ENCODE measurements at places on chromosomes 6 and 20.
A peak's percentile ranks its signal among the peaks of the same experiment; 100 is the strongest.

DNA sequence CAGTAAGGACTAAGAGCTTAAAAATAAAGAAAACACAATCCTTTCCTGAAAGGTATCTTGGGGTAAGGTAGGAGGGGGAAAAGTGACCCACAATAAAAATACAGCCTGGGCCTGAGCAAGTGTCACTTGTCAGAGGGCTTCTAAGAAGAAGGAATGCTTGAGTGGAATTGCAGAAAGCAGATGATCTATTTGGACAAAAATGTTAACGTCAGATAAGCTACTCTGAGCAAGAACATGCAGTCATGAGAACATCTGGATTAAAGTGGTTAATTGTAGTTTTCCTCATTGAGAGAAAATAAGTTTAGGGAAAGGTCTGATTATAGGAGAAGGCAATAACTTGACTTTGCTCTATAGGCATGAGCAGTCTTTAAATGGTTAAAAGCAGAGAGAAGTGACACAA lies 581.9 kb downstream of the HTR1B start:
- DNase-seq = no peak

DNA sequence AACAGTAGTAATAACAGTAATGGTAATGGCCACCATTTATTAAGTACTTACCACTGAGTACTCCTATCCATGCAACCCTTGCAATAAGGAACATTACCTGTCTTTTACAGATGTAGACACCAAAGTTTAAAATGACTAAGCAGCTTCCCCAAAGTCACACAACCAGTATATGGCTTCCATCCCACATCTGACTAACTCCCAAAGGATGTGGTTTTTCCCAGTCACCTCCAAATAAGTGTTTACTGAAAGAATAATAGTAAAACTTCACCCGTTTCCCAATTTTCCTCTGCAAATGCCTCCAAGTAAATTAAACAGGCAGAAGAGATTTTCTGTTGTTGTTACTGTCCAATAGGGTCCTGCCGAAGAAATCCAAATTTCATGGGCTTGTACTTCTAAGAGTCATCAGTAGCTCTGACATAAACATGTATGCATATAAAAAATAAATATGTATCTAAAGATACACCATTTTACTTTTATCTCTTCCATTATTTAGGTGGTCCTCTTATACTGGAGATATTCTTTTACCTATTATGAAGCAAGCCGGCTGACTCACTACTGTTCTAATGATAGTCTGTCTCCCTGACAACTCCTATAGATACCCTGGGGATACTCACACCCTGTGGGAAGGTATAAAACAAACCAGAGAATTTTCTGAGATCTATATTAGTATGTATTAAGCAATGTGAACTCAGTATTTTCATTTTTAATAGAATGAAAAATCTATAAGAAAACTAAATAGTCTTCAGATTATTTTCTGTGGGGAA lies 77.9 kb upstream of the ID4 start:
- no peak for DNase-seq

DNA sequence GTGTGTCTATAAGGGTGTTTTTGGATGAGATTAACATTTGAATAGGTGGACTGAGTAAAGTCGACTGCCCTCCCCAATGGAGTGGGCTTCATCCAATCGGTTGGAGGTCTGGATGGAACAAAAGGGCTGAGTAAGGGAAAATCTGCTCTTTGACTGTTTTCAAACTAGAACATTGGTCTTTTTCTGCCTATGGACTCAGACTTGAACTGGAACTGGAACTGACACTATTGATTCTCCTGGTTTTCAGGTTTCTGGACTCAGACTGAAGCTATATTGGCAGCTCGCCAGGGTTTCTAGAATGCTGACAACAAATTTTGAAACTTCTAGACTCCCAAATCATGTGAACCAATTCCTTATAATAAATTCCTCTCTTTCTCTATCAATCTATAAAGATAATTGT lies 498.9 kb upstream of the EPHA7 start:
- no peak for DNase-seq

DNA sequence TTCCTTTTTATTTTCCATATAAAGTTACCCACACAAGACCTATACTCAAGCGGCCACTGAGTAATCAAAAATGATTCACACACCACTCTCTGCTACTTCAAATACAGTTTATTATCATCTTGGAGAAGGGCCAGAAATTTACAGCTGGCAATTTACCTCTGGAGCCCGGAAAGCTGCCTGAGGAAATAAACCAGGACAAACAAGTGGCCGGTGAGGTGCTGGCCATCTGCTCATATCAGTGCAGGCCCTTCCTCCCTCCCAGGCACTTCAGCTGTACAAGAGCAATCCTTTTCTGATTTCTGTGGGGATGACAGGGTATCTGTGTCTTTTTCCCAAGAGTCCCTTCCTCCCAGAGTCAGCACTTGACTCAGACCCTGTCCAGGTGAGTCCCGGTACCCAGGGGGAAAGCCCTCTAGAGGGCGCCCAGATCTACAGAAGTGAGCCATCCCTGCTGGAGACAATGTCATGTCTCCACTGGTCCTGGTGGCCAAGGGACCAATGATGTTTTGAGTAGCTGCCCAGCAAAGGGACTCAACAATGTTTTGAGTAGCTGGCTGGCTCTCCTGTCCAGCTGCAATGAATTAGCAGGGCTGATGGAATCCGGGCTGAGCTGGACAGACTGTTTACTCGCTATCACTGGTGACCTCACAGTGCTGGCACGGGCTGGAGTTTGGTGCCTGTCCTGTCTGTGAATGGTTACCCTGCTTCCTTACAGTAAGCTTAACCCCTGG lies 23.6 kb downstream of the LRP11 start:
- DNase-seq = peak; percentile 70

DNA sequence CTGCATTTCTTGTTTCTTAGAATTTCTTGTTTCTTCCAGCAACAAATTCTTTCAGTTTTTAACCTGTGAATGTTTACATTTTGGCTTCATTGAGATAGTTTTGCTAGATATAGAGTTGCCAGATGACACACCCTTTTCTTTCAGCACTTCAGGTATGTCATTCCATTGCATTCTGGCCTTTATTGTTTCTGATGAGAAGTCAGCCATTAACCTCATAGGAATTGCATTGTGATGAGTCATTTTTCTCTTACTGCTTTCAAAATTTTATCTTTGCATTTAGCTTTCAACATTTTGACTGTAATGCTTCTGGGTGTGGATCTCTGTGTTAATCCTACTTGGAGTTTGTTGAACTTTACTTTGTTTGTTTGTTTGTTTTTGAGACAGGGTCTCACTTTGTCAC lies 440.3 kb upstream of the HS3ST5 start:
- DNase-seq = no peak

GRCh38 chr6:4728436-4728769 lies 47.8 kb upstream of the CDYL start:
- DNase-seq = no peak

DNA sequence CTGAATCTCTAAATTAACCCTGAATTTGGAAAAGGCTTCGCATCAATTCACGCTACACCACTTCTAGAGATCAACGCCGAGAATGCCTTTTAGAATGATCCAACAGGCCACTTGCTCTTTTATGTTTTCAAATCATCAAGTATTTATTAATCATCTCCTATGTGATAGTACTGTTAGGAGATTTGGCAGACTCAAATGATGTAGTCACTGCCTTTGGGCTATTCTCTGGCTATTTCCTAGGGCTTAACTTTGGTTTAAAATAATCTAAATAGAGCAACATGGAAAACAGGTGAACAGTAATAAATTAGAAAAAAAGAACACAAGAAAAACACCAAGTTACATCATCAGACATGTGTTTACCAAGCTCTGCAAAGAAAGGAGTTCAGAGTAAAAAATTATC lies 140.3 kb downstream of the TENT5A start:
- no peak for DNase-seq

DNA sequence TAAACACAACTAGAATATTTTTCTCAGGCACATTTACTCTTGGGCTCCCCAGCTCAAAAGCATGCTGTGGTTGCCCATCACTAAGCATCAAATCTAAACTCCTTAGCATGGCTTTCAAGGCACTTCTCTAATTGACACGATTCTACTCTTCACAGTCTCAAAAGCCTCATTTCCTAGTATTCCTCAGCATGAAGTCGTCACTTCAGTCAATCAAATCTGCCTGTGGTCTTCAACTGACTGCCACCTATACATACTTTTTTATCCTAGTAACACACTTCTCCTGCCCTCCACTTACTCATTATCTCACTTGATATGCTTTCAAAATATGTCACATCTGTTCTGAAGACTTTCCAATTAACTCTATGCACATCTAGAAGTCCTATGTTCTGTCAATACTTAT lies 110.3 kb downstream of the TBC1D32 start:
- DNase-seq = no peak

GRCh38 chr6:127147534-127147933 lies 29.1 kb downstream of the RSPO3 start:
- DNase-seq = no peak

DNA sequence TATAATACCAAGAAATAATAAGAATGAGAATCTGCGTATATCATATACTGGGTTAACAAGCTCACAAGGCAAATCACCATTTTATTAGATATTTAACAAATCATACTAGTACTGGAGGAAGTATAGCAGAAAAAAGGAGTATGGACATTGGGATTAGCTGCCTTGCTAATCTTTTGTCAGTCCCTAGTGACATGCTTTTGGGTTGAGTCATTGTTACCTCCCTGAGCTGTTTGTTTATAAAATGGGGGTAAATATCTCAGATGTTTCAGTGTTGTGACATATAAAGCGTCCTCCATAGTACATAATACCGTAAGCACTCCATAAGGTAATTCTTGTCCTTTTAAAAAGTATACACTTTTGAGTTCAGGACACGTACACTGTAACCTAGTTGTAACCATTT lies 107.0 kb downstream of the ESR1 start:
- no peak for DNase-seq

- DNase-seq = peak; percentile 77
These were observed 16.5 kb downstream of the COL20A1 start for GRCh38 chr20:63309261-63310071.

GRCh38 chr20:4470375-4470774 lies 251.3 kb upstream of the PRND start:
- DNase-seq = peak; percentile 4

- DNase-seq = no peak
These were observed 101.8 kb upstream of the SGK1 start for GRCh38 chr6:134419716-134420115.

DNA sequence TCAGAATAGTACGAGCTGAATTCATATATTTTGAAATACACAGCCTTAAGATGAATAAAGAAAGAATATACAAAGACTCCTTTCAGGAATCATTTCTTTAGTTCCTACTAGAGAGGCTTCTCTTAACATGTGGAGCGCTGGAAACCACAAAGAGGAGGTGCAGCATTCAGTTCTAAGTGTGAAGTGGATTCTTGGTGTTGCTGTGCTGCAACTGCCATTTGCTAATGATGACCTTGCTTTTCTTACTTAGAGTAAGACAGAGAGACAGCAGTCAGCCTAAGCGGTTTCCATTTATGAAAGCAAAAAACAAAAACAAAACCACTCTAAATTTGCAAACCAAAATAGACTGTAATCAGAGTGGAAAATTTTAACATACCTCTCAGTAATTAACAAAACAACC lies 629.0 kb downstream of the EPHA7 start:
- no peak for DNase-seq

DNA sequence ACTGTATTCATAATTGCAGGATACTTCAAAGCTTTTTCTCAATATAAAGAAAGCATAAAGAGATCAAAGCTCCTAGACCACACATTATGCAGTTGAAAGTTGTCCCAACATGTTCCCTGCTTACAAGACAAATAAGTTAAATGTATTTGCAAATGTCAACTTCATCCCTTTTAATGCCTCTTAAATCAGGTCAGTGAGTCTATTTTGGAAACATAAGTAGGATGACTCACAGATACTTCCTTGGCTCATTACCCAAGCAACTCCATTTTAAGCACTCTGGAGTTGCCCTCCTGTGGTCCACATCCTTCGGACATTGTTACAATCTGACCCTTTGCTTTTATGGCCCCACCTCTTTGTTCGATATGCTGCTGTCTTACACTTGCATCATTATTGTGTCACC lies 162.0 kb downstream of the FAXC start:
- DNase-seq = peak; percentile 21

DNA sequence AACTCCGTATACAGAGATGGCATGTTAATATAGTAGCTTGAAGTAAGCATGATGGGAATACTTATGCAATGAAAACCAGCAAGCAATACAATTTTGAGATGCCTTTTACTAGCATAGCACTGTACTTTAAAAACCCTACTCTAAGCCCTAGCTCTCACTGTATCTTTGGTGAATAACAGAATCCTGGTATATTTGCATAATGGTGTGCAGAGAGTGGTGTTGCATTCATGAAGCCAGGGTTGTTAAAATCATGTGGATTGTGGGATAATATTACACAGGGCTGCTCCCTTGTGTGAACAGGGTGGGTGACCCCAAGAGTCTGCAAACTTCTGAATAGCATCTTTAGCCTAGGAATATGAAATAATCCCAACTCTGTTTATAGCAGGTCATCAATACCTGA lies 105.2 kb upstream of the BMP2 start:
- no peak for DNase-seq

DNA sequence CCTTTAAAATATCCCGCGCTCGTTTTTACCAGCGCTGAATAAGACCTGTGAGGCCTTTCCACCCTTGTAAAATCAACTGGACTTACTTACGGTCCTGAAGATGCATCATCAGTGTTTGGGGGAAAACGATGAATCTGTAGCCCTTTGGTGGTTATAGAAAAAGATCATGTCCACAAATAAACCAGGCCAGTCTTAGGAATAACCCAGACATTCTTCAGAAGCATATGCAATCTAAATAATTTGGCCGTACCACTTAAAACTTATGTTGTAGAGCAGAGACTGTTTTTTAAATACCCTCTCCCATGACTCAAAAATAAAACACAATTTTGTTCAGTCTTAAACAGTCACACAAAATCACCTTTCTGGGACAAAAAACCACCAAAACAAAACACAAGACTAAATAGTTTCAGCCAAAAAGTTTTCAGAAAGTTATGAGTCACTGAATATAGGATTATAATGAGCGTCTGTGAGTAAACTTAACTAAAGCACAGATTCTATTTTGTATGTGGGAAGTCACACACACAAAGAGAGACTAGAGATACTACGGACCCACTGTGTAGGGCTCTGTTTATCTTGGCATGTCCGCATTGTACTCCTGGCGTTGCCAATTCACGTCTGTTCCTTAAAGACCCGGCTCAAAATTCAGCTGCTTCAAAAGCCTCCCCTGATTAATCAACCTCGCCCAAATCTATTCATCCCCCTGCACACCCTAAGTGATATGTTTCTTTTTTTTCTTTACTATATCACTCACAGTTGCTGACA lies 26.5 kb upstream of the SMOC2 start:
- DNase-seq = peak; percentile 72

- DNase-seq = no peak
These were observed 81.2 kb downstream of the SLC23A2 start for GRCh38 chr20:4920131-4920530.

- DNase-seq = peak; percentile 81
These were observed 25.2 kb downstream of the PACSIN1 start for GRCh38 chr6:34491091-34491430.

DNA sequence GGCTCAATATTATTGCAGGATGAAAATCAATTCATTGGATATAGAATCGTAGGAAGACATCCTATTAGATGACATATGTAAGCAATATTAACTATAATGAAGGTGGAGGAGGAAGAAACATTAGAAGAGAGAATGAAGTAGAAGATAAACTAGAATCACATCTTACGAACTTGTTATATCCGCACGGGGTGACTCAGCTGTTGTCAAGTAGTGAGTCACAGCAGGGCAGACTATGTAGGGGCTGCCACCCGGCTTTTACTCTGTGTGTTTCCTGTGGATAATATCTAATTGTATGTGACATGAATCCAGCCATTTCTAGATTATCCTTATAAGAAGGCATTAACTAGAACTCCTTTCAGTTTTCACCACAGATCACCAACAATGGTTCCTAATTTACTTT lies 520.2 kb downstream of the DOK5 start:
- no peak for DNase-seq
